Chondrocyte (in vitro differentiated cells): ENCODE measurements at places on chromosomes 3 and 15. TPM values are rescaled to one million over a fixed set of nuclear protein-coding genes. Genes with fewer than 3 reads are reported as not detected.

DNA sequence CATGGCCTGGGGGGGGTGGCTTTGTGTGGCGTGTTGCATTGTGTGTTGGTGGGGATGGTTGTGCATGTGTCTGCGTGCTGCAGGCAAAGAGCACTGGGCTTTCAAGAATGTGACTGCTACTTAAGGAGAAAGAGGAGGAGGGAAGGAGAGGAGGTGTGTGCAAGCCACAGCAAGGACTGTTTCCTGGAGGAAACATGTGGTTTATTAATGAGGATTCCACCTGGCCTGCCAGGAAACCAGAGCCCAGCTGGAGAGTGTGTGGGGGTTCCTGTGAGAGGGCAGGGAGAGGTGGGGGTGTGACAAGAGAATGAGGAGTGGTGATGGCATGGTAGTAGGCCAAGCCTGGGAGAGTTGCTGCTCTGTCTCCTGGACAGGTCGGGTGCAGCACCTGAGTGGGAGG is 258.1 kb upstream of the ROPN1 start:
- no peak overlapping the region for H3K27ac ChIP-seq
- DNase-seq, result no peak
- H3K36me3 ChIP-seq, result peaks cover 3% of the 10 kb centered on the region
- peaks cover 26% of the 10 kb centered on the region for H3K4me1 ChIP-seq
- no peaks in the 10 kb centered on the region for H3K27me3 ChIP-seq

The ITIH1 gene
- total RNA-seq, result not detected in 3 replicates

DNA sequence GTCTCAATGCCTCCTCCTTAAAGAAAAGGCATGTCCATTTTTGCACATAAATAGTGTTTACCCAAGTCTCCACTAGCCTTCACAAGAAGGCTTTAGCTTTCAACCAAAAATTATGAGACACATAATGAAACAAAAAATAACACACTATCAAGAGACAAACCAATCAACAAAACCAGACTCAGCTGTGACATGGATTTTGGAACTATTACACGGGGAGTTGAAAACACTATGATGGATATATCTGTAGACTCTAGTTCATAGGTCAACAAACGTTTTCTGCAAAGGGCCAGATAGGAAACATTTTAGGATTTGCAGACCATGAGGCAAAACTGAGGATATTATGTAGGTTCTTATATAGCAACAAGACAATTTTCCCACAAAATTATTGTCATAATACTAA is 24.9 kb downstream of the MYL3 start:
- peaks cover 22% of the 10 kb centered on the region for H3K36me3 ChIP-seq
- no peak overlapping the region for H3K27ac ChIP-seq
- peaks cover 2% of the 10 kb centered on the region for H3K27me3 ChIP-seq
- no peak overlapping the region for H3K4me3 ChIP-seq
- H3K4me1 ChIP-seq, result no peaks in the 10 kb centered on the region
- no peak for DNase-seq

DNA sequence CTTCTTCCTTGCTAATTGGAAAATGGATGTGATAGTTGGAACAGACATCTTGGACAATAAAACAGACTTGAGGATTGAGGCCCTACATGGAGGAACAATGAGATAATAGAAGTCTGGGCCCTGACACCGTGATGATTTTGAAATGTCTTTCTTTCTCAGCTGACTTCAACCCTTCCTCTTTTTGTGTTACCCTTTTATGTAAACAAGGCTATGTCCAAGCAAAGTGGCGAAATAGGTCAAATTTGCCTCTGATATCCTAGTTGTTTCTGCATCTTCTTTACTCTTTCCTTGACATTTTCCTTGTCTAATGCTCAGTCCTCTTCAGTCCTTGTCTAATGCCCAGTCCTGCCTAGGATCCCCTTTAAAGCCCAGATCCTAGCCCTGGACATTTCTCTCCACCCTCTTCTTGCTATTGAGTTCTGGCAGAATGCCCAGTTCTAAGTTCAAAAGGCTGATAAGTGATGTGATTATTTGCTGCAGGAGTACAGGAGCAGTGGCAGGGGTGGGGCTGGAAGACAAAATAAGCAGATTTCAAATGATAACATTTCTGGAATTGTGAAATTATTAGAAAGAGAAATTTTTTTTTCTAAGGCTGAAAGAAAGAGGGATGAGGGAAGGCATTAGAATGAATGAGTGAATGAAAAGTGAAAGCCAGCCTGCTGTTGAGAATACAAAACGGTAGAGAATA is 6.5 kb upstream of the VPS8 start:
- H3K27ac ChIP-seq, result no peak overlapping the region
- H3K4me3 ChIP-seq, result no peak overlapping the region
- DNase-seq, result no peak
- peaks cover 10% of the 10 kb centered on the region for H3K27me3 ChIP-seq
- H3K4me1 ChIP-seq, result no peaks in the 10 kb centered on the region

GRCh38 chr3:87706176-87706575 is 352.6 kb downstream of the CGGBP1 start:
- peaks cover 3% of the 10 kb centered on the region for H3K27me3 ChIP-seq
- no peak for DNase-seq
- H3K27ac ChIP-seq, result no peak overlapping the region

The OXSM gene
- 8.8 to 10.0 TPM (median 9.2 TPM) in 3 replicates for total RNA-seq

DNA sequence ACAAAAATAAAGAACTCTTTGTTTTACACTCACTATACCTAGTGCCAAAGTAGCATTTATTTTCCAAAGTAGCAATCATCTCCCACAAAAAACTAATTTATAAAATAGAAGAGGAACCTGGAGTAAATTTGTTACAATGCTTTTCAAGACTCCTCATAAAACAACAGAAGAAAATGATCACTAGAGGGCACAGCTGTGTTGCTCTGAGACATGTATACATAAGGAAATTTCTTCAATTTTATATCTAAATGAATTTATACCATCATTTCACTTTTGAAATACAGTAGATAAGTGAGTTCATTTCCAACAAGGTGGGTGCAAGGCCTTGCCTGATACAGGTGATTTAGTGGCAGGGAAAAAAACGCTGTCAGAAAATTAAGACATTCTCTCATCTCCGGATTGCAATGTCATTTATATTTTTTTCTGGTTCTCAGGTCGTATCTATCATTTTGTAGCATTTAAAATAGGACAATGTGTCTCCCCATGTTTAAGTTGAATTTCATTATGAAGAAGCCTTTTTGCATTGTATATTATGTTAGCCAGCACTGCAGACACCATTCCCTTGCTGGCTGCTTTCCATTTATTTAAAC is 25.3 kb upstream of the ARHGEF26 start:
- DNase-seq, result no peak
- H3K27me3 ChIP-seq, result no peaks in the 10 kb centered on the region
- no peaks in the 10 kb centered on the region for H3K4me1 ChIP-seq
- no peak overlapping the region for H3K4me3 ChIP-seq

DNA sequence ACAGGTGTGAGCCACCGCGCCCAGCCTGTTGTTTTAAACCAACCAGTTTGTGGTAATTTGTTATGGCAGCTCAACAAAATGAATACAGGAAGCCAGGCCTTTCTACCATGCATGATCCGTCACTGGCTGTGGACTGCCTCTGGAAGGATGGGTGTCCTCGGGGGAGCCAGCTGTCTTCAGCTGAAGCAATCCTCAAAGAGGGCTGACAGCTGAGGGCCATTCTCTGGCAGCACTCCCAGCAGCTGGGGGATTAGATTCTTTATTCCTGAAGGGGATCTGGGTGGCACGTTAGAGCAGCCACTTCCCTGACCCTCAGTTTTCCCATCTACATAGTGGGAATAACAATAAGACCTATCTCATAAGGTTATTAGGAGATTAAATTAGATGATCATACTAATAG is 24.4 kb downstream of the POLR2M start:
- H3K4me3 ChIP-seq, result no peak overlapping the region
- H3K4me1 ChIP-seq, result peaks cover 29% of the 10 kb centered on the region
- DNase-seq, result no peak

DNA sequence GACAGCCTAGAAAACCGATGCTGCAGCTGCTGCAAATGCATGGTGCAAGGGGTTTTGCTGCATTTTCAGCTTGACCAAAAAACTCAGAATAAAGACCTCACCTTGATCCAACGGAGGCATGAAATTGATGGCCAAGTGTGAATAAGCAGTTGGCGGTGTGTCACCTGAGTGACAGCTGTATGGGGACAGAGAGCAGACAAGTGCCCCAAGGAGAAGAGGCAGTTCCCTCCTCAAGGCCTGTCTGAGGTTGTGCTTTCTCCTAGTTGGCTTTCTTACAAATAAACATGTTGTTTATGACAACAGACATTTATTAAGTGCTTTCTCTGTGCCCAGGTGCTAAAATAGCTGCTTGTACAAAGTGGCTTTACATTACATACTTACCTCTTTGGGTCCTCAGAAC is 10.3 kb downstream of the PGPEP1L start:
- no peaks in the 10 kb centered on the region for H3K27me3 ChIP-seq
- no peak for DNase-seq
- H3K27ac ChIP-seq, result no peak overlapping the region
- H3K4me3 ChIP-seq, result no peak overlapping the region
